ENCODE measurements at places on chromosomes 7 and 10.

DNA sequence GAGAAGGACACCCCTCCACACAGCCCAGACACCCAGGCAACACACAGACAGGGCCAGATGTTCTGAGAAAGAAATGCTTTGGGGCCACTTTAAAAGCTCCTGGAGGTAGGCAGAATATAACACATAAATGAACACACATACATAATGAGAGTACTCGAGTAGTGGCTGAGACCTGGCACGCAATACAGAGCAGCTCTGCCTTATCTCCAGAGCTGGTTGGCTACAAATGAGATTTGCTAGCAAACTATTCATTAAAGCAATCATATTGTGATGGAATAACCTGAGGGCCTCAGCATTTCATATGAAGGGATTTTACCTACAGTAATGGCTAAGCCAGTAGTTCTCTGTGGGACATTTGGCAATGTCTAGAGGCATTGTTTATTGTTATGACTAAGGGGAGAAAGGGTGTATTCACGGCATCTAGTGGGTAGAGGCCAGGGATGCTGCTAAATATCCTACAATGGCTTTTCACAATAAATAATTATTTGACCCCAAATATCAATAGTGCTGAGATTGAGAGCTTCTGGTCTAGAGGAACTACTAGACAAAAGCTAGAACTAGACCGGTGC is 5.5 kb upstream of the IMPDH1 start:
- DNase-seq: no peak

GRCh38 chr7:158811894-158812293 is 17.4 kb downstream of the ESYT2 start:
- DNase-seq: no peak

- no peak for DNase-seq
These were observed 98.9 kb downstream of the LHPP start for GRCh38 chr10:124560377-124561105.

DNA sequence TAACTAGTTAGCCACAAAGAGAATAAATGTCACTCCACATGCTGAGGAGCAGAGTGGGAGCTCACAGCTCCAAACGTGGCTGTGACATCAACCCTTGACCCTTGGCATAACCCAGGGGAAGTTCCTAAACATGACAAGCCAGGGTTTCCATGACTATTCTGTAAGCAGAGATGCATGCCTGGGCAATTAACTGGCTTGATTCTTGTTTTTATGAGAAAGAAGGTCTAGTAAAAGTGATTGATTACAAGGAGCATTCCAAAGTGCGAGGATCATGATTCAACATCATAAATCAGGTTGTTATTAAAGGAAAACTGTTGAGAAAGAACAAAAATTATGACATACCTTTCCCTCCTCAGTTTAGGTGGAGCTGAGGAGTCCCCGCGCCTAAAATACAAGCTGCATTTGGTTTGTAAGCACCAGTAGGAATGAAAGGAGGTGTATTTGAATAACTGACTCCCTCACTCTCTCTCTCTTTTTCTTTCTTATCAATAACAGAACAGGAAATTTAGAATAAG is 108.4 kb downstream of the SFMBT2 start:
- DNase-seq: no peak

DNA sequence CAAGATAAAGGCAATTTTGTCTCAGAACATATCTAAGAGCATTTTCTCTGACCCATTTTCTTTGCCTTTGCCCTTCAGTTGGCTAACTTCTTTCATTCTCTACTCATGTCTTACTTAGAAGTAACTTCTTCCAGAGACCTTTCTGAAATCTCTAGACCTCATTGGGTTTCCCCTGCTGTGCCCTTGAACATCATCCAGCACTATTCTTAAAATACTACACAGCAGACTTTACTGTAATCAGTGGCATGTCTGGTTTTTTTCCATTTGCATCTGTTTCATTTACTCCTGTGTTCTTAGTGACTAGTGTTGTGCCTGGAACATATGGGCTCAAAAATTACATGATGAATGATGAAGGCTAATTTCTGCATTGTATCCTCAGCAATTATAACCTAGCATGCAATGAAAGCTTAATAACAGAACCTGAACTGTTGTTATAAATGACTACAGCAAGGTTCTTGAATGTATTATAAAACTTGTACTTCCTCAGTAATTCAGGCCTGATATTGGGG is 301.9 kb downstream of the CDK14 start:
- no peak for DNase-seq

Measured in RKO (cell line).